Activated CD4-positive, alpha-beta memory T cell treated with anti-CD3 and anti-CD28 coated beads, Interleukin-2, amount 10 ng/mL, durations not matched to agents 7 days and 5 days (primary cell): ENCODE measurements at places on chromosomes 1 and 21.

GRCh38 chr1:67647036-67647798, 37.8 kb upstream of the GADD45A start:
- no peak overlapping the region for H3K4me3 ChIP-seq
- peaks cover 1% of the 10 kb centered on the region for H3K27me3 ChIP-seq
- no peak for DNase-seq
- H3K27ac ChIP-seq = no peak overlapping the region
- no peaks in the 10 kb centered on the region for H3K4me1 ChIP-seq

- H3K27ac ChIP-seq = no peak overlapping the region
- no peak for DNase-seq
- no peaks in the 10 kb centered on the region for H3K36me3 ChIP-seq
- H3K27me3 ChIP-seq = peaks cover 7% of the 10 kb centered on the region
These were observed 21.9 kb downstream of the CHD5 start for GRCh38 chr1:6158181-6158580.

GRCh38 chr1:30747033-30748008, 10.3 kb downstream of the LAPTM5 start:
- peaks cover 64% of the 10 kb centered on the region for H3K36me3 ChIP-seq
- H3K4me1 ChIP-seq = peaks cover 100% of the 10 kb centered on the region
- DNase-seq = no peak
- H3K27me3 ChIP-seq = no peaks in the 10 kb centered on the region
- peak overlapping the region; percentile 75 for H3K4me3 ChIP-seq

GRCh38 chr1:178944729-178945128, 73.9 kb upstream of the ANGPTL1 start:
- H3K27me3 ChIP-seq = peaks cover 12% of the 10 kb centered on the region
- H3K4me1 ChIP-seq = peaks cover 9% of the 10 kb centered on the region
- H3K4me3 ChIP-seq = no peak overlapping the region
- H3K27ac ChIP-seq = no peak overlapping the region
- no peak for DNase-seq

DNA sequence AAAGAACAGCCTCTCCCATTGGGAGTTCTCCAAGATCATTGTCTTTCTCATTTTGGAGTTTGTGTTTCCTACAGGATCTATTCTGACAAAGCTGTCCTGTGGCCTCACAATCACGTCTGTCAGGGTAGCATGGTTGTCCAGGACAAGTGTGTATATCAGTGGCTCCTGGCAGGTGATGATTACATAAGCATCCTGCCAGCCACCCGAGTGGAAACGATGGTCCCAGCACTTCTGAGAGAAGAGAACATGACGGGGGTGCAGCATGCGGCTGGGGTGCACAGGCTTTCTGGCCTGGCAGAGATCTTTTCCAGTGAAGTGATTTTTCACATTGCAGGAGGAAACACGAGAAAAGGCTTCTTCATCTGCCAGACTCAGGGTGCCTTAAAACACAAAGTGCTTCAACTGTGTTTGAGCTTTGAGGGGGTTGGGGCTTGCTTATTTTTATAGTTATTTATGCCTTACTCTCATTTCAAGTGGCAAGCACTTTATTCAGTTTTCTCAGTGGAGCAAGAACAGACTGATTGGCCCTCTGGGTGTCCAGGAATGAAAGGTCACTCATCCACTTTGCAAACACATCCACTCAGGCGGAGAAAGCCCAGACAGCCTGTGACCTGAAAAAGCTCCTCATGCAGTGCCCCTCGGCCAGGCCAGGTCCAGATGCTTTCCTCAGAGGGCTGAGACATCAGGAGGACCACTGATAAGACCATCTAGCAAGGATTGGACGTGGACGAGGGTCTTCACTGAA, 186.0 kb downstream of the DUSP10 start:
- DNase-seq = no peak
- no peak overlapping the region for H3K27ac ChIP-seq
- no peak overlapping the region for H3K4me3 ChIP-seq
- no peaks in the 10 kb centered on the region for H3K36me3 ChIP-seq
- no peaks in the 10 kb centered on the region for H3K27me3 ChIP-seq
